Mesothelial cell of epicardium (in vitro differentiated cells): ENCODE measurements at places on chromosomes 5 and 9. TPM values are rescaled to one million over a fixed set of nuclear protein-coding genes. Genes with fewer than 3 reads are reported as not detected.

Gene MED22
- 35.1 to 39.4 TPM (median 36.0 TPM) in 3 replicates for total RNA-seq

Gene PCDHGB3
- total RNA-seq = 0.59 to 0.74 TPM (median 0.64 TPM) in 3 replicates

Gene IFNA2
- 0.34 to 0.62 TPM (median 0.58 TPM) in 3 replicates for total RNA-seq

Gene GPR151
- total RNA-seq = not detected in 3 replicates

Gene PCDHGB5
- total RNA-seq = 3.3 to 4.5 TPM (median 3.9 TPM) in 3 replicates

Gene OR1N2
- not detected in 3 replicates for total RNA-seq

Gene ABITRAM
- 14.6 to 17.7 TPM (median 15.5 TPM) in 3 replicates for total RNA-seq

Gene NME5
- total RNA-seq = 2.4 to 3.4 TPM (median 2.7 TPM) in 3 replicates

Gene CAPSL
- not detected in 3 replicates for total RNA-seq

Gene LHX6
- 0.09 TPM in 1 of 3 replicates, not detected in the others for total RNA-seq

GRCh38 chr5:142924135-142924883 is 154.1 kb downstream of the ARHGAP26 start:
- no peak for DNase-seq

GRCh38 chr5:54991416-54991815 is 6.0 kb upstream of the ESM1 start:
- no peak for DNase-seq

DNA sequence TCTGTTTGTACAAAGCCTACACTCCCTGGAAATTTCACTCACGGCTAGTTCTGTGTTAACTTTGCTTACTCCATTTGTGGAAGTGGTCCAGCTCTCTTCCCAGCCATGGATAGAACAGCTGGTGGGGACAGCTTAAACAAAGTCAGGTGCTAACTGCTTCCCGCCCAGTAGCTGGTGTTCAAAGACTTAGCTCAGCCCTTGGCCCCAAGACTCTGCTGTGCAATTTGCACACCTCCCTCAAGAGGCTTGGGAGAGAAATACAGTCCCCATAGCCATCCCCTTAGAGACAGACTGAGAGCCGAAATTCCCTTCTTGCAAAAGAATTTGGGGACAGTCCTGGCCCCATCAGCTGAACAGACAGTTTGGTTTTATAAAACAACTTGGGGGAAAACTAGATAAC is 73.8 kb upstream of the RAI14 start:
- DNase-seq = no peak

GRCh38 chr5:37086466-37087173 is 162.6 kb downstream of the CPLANE1 start:
- DNase-seq = no peak

- no peak for DNase-seq
These were observed 253.8 kb upstream of the POU5F2 start for GRCh38 chr5:93995126-93995621.

- DNase-seq = no peak
These were observed 6.0 kb upstream of the RXRA start for GRCh38 chr9:134320126-134320867.

DNA sequence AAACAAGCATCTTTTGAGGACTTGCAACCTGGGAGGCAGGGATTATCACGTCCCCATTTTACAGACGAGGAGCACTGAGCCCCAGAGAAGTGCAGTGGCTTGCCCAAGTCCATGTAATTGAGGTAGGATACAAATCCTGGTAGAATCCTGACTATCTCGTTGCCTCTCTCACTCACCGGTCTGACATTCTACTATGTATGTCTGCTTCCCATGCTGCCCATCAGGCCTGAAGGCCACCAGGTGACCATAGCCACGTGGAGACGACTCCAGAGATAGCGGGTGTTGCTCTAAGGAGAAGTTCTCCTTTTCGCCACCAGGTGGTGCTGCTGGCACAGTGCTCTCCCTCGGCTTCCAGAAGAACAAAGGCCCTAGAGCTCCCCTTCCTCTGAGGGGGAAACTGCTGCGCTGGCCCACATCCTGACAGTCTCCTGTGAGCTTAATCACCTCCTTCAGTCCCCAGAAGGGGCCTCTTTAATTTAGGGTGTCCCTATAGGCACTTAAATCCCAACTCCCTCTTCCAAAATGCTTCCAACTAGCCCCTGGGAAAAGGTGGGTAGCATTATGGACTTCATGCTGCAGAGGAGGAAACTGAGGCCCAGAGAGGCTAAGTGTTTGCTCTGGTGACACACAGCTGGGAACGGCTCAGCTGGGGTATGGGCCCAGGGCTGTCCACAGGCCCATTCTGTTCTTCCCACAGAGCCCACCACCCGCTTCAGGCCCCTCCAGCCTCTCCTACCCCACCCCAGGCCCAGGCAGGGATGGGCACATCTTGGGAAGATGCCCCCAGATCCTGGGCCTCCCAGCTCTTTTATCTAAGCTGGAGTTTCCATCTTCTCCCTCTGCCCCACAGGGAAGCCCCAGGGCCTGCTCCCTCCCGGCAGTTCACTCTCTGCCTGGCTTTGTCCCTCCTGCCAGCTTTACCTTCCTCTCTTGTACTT is 6.4 kb downstream of the SLC34A1 start:
- DNase-seq = peak; percentile 70

DNA sequence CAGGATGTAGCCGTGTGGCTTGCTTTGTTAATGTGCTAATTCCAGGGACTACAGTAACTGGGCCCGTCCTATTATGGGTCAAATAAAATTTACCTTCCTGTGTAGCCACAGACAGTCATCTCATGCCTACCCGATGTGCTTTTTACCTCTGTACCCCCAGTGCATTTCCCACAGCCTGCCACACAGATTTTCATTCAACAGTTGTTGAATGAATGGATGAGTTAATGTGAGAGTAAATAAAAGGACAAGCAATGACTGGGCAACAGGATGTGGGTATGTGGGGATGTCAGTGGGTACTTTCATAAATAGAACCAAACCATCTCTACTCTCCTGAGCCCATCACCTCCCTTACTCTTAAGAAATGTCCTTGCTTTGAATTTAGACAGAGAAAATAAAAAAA is 441.2 kb upstream of the ZNF462 start:
- DNase-seq = no peak

- no peak for DNase-seq
These were observed 24.8 kb downstream of the ABLIM3 start for GRCh38 chr5:149166128-149166527.

- DNase-seq = no peak
These were observed 8.0 kb upstream of the PDZD2 start for GRCh38 chr5:31630931-31631330.

DNA sequence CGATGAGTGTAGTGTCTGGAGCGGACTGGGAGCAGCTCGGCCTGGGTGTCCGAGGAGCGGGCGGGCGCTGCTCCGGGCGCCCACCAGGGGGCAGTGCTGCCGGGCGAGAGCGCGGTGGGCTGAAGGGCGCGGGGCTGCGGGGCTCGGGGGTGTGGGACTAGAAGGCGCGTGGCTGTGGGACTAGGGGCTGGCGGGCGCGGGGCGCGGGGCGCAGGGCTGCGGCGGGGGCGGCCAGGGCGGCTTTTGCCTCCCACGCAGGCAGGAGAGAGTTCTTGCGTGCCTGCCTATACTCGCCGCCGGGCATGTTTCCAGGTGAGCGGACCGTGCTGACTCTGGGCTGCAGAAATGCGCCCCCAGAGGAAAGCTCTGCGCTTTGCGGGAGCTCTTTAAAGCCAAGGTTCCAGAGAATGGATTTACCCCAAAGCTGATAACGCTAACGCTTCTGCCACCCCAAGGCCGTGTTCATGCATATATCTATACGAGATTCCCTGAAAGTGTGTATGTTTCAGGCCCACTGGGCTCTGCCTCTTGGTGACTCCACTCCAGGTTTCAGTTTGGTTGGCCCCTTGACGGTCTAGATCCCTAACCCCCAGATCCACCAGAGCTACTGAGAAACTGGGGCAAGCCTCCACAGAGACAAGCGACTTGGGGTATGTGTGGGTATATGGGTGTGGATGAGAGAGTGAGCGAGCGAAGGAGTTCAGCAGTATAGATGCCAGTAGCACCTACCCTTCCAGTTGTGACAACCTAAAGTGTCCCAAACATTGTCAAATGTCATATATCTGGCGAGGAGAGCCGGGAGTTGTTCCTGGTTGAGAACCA is 56.2 kb downstream of the ACER2 start:
- peak; percentile 80 for DNase-seq

DNA sequence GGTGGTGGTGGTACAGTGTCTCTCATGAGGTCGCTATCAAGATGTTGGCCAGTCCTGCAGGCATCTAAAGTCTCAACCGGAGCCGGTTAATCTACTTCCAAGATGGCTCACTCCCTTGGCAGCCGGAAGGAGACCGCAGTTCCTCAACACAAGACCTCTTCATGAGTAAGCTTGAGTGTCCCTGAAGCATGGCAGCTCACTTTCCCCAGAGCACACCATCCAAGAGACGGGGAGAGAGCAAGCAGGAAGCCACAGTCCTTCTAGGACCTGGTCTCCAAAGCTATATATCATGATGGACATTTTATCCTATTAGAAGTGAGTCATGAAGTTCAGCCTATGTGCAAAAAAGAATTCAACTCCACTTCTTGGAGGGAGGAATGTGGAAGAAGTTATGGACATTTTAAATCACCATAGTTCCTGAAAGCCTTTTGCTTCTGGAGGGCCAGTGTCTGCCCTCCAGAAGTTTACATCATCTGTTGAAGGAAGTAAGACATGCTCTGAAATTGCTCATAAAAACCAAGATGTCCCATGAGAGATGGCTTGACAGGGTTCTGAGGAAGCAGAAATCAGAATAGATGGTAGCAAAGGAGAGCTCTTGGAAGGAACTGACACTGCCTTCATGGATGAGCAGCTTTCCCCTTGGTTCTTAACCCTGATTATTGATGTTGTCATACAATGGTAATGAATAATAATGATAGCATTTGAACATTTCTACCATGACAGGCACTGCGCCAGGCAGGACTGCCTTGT is 21.3 kb downstream of the GALNT10 start:
- peak; percentile 2 for DNase-seq

DNA sequence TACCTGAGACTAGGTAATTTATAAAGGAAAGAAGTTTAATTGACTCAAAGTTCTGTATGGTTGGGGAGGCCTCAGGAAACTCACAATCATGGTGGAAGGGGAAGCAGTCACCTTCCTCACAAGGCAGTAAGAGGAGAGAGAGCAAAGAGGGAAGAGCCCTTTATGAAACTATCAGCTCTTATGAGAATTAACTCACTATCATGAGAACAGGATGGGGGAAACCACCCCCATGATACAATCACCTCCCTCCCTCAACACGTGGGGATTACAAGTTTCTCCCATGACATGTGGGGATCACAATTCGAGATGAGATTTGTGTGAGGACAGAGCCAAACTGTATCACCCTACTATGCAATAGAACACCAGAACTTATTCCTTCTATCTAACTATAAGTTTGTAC is 27.9 kb downstream of the CD274 start:
- DNase-seq = no peak

DNA sequence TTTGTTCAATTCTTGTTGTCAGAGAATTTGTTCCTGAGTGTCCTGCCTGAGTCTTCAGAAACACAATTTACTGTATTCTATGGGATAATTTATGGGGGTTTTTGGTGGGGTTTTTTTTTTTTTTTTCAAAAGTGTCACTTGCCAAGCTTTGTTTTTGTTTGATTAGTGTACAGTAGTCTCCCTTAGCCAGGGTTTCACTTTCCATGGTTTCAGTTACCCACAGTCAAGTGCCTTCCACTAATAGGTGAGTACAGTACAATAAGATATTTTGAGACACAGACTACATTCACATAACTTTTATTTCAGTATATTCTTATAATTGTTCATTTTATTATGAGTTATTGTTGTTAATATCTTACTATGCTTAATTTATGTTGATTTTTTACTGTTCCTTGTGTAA is 25.0 kb upstream of the AUH start:
- no peak for DNase-seq

GRCh38 chr9:4760122-4760521 is 19.1 kb upstream of the AK3 start:
- no peak for DNase-seq

DNA sequence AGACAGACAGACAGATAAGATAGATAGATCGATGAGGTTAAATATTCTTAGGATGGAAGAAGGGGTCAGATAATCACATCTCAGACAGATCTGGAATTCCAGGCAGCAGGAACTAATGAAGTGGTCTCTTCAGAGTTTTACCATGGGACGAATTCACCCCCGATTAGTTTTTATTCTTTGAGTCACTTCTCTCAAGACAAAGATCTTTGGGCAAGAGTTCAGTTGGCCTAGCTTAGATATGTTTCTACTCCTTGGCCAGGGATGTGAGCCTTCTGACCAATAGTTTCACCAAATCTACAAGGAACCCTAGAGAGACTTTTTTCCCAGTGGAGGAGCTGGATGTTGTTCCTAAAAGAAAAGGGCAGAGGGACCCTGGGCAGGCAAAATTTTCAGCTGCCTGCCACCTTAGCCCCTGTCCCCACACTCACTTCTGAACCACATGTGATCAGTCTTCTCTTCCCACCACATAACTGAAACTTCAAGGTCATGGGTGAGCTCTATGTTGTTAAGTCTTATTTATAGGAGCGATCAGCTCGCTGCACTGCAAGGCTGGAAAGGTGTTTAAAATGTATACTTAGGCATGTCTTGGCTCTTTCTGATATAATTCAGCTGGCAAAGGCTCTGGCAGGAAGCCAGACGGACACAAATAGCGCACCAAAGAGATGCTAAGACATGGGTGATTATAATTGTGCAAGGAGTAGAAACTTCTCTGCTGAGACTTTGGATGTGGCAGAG is 132.9 kb downstream of the PALM2AKAP2 start:
- DNase-seq = no peak

- no peak for DNase-seq
These were observed 86.3 kb downstream of the UBE2R2 start for GRCh38 chr9:33903157-33903780.

GRCh38 chr5:122297587-122298298 is 14.3 kb upstream of the SNCAIP start:
- no peak for DNase-seq

- no peak for DNase-seq
These were observed 19.2 kb downstream of the GSN start for GRCh38 chr9:121286973-121287741.

GRCh38 chr9:77751341-77752091 is 103.4 kb upstream of the GNA14 start:
- no peak for DNase-seq

GRCh38 chr5:74543162-74543995 is 97.1 kb downstream of the ENC1 start:
- DNase-seq = no peak

DNA sequence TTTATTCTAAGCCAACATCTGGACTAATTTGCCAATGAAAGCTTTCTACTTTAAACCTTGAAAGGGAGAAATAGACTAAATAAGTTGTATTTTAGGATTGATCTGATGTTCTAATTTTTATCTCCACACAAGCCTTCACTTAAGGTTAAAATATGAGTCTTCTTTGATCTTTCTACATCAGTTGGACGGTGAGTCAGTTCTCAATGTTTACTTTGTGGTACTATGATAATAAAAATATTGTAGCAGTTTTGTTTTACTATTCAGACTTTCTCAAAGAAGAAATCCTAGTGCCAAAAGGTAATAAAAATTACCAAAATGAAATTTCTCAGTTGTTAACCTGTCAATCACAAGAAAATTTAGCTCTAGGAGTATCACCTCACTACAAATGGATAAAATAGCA is 203.5 kb upstream of the RGMB start:
- no peak for DNase-seq
